ENCODE measurements at places on chromosomes 4 and X. TPM values are rescaled to one million over a fixed set of nuclear protein-coding genes. Genes with fewer than 3 reads are reported as not detected.

DNA sequence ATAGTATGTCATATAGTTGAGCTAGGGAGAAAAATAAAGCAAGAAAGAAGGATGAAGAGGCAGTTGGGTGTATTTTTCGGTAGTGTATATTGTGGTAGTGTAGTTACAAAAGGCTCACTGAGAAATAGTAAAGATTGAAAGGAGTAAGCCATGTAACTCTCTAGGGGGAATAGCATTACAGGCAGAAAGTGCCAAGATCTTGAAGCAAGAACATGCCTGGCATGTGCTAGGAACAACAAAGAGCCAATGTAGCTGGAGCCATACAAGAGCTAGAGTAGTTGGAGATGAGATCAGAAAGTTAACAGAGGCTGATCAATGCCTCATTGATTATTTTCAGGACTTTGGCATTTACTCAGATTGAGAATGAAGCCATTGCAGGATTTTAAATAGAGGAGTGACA is 3.0 kb downstream of the ABCE1 start:
- DNase-seq: no peak

DNA sequence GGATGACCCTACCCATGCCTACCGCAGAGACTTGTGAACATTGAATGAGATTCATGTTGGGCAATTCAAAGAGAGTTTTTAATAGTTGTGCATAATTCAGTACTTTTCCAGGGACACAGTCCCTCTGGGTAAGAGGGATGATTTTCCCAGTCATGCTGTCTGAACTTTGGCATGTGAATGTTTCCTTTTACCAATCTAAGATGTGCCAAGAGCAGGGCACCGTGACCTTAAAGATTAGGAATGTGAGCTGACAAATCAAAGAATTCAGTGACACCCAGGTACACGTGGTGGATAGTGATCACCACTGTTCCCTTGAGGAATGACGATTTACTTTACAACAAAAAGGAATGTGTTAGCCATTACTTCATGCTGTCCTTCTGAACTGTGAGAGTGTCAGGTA is 515.6 kb downstream of the PPARGC1A start:
- DNase-seq: no peak

GRCh38 chr4:87188932-87189331 is 31.5 kb downstream of the KLHL8 start:
- no peak for DNase-seq

Gene PNMA3
- polyA plus RNA-seq: 3.8 TPM

DNA sequence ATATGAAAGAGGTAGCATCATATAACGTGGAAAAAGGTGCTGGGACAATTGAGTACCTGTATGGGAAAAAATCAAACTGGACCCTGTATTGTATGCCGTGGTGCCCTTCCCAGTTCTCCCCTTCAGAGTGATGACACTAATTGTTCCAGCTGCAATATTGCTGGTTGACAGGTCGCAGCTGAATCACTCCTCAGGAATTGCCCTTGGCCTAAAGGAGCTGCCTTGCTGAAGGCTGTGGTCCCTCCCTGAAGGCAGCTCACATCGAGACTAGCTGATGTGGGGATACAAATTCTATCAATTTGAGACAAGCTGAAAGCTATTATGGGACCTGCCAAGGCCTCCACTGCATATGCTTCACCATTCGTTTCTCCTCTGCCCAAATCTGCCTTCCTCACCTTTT is 39.3 kb upstream of the CXCL8 start:
- DNase-seq: no peak

GRCh38 chr4:95556207-95556859 is 7.6 kb upstream of the UNC5C start:
- no peak for DNase-seq

DNA sequence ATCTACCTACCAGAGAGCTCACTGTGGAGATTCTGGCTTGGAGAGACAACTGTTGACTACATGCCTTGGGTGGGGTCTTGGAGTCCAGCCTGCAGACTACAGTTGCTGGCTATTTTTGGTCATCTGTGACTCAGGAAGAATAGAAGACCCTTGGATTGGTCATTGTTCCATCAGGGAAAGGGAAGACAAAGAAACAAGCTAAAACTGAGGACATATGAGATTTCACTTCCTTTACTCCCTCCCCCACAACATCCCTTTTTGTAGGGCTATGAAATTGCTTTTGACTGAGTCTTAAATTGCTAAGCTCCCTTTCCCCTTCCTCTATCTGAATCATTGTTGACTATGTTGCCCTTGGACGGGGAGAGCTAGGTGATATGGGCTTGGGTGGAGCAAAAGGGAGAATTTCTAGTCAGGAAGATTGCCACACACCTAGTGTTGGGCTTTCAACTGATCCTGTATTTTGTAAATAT is 11.7 kb downstream of the MSN start:
- peak; percentile 29 for DNase-seq

- DNase-seq: peak; percentile 19
These were observed at the start of gene DDIT4L for GRCh38 chr4:100189820-100190642. TSS of gene DDIT4L (minus strand) at chr4:100190468. CDS start at chr4:100189983, 485 bp downstream.

Gene TFE3
- 31.1 TPM for polyA plus RNA-seq

Gene MEPE
- not detected for polyA plus RNA-seq

GRCh38 chrX:24487571-24487970 is 22.5 kb downstream of the PDK3 start:
- no peak for DNase-seq

DNA sequence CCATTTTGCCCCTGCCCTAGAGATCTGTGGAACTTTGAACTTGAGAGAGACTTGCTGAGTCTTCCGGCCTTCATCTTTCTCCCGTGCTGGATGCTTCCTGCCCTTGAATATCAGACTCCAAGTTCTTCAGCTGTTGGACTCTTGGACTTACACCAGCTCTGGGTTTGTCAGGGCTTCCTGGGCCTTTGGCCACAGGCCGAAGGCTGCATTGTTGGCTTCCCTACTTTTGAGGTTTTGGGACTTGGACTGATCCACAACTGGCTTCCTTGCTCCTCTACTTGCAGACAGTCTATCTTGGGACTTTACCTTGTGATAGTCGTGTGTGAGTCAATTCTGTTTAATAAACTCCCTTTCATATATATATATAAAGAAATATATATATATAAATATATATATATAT is 1071.0 kb downstream of the ADGRL3 start:
- DNase-seq: no peak

- no peak for DNase-seq
These were observed 46.9 kb downstream of the CHST7 start for GRCh38 chrX:46620505-46620904.
